ENCODE measurements at places on chromosomes 5 and 9.

GRCh38 chr5:31504529-31504928 is 27.4 kb downstream of the DROSHA start:
- DNase-seq = no peak

DNA sequence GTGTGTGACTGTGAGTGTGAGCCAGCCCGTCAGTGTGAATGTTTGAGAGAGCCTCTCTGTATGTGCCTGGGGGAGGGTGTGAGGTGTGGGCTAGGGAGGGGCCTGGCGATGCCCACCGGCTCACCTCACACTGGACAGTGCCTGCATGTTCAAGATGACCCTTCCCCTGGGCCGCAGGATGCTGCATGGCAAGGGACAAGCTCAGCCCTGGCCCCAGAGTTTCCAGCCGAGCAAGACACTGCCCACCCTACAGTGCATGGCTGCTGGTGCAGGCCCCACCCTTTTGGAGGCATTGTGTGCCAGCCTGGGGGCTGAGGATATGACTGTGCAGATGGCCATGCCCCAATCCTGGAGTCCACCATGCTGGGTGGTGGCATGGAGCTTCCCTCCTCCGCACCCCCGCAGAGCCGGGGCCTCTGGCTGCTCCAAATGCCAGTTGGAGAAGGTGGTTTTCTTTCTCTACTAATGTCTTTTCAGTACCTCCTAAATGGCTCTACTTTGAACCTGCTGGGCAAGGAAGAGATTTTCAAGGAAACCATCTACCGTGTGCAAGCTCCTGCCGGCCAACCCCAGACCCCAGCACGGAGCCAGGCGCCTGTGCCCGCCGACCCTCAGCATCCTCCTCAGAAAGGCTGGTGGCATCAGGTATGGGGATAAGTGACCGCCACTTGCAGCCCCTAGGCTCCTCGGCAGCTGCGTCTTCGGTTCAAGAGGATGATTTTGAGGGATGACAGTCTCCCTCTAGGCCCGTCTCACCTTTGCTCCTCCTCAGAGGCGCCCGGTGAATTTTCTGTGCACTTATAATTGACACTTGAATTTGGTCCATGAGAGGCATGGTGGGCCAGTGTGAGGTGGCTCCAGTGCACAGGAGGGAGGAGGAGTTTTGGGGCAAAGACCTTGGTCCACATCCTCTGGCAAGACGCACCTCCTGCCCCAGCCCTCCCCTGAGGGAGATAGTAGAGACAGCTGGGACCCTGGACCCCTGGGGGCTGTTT is 27.7 kb downstream of the FGD3 start:
- DNase-seq = no peak

DNA sequence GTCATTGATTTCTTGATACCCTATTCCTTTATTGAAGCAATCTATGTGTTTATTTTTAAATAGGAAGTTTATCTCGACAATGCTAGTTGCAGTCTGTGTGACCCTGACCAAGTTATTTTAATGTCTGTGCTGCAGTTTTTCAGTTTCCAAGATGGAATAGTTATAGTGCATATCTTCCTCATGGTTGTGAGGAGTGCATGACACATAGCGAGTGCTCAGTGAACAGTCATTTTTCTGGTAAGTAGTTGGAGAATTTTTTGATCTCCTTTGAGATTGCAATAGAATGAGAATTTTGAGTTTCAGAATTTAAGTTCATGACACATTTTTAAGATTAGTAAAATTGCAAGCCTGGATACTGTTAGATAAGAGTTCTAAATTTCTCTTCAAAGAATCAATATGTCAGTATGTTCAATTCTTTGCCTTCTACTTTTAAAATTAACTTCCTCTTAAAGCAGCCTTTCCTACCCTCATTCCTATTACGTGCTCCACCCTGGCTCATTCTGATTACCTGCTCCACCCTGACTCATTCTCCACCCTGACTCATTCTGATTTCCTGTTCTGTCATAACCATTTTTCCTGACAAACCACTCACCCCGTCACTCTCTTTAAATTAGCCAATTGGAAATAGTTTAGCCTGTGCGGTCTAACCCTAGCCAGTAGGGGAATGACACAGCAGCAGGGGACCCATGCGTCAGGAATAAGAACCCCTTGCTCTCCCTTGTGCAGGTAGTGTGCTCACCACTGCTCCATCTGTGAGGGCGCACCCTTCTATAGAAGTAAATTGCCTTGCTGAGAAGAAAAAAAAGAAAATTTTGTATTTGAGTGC is 30.7 kb downstream of the SPIN1 start:
- no peak for DNase-seq

DNA sequence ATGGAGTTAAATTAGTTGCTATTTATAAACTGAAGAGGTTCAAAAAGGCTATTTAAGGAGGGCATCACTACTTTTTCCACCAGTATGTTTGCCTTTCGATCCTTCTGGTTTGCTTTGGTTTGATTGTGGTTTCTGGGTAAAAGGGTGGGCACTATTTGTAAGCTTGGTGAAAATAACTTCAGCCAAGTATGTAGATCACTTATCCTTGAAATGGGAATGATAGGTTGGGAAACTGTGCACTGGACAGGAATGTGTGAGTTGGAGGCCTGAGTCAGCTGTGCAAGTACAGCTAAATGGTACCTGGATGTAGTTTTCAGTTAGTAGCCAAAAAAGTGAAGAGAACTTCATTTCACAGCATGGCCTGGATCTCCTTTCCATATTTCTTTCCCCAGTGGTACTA is 466.2 kb downstream of the ENC1 start:
- no peak for DNase-seq

- DNase-seq = no peak
Observed at GRCh38 chr5:90930756-90931431, 372.3 kb downstream of the ADGRV1 start.

All from amygdala (tissue), 56 donors.